ENCODE measurements at places on chromosomes 7 and 10.

DNA sequence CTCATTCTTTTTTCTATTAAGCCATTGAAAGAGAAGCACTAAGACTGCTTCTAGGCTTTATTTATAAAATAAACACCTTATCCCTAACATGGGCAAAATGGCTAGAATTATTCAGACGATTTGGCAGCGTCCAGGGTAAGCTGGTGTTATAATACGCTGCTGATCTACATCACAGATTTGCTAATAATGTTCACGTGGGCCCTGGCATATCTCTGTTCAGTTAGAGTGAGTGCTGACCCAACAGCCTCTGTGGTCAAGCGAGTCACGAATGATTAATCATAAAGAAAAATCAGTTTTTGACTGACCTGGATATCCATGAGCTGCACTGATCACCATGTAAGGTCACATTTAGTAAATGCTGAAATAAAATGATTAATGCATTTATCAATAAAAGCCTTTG, 28.4 kb upstream of the CBLL1 start:
- no peak for DNase-seq

DNA sequence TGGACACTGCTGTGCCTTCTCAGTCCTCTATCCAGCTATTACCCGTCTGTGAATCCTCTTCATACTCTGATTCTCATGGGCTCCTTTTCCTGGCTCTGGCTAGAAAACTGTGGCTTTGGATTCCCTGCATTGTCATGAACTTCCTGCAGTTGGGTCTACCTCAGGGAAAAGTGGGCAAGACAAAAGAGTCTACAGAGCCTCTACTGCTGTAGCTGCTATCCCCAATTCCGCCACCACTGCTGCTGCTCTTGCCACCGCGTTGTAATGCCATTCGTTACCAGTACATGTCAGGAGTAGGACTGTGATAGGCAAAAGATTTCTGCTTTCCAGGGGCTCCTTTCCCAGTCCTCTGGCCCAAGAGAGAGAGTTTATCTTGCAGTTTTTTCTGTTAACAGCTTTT, 23.9 kb upstream of the PPP1R17 start:
- DNase-seq: no peak

- DNase-seq: no peak
These were observed 20.1 kb downstream of the PPP1R17 start for GRCh38 chr7:31707089-31707488.

DNA sequence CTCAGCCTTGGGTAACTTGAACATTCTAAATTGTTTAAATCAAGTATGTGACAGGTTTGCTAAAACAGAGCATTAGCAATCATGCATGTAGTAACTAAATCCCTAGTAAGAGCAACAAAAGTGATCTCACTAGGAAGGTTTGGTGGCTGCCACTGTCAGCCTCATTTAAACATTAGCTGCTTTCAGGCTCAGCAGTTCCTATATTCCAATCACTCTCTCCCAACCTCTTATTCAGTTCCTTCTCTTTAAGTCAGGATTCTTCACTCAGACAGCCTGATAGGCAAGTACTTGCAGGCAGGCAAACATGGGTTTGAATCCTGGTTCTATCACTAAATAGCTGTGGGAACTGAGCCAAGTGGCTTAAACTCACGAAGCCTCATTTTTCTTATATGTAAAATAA, 3.6 kb downstream of the CREB3L2 start:
- DNase-seq: no peak

DNA sequence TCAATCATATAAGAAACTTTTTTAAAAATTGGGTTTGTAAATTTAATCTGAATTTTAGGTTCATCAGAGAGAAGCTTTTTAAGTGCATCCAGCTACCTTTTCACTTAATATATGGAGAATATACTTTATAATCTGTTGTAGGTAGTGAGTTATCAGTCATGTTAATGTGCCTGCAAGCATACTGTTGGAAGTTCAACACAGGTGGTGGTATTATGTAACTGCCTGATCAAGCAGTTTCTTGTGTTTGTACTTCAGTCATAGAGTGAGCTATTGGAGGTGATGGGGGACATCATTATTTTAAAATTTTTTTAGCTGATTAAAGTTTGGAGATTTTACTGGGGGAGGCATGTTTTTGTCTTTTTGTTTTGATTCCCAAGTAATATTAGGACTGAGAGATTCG, 2.5 kb downstream of the TNKS2 start:
- no peak for DNase-seq

GRCh38 chr10:126157189-126157588, 231.1 kb downstream of the ADAM12 start:
- no peak for DNase-seq

DNA sequence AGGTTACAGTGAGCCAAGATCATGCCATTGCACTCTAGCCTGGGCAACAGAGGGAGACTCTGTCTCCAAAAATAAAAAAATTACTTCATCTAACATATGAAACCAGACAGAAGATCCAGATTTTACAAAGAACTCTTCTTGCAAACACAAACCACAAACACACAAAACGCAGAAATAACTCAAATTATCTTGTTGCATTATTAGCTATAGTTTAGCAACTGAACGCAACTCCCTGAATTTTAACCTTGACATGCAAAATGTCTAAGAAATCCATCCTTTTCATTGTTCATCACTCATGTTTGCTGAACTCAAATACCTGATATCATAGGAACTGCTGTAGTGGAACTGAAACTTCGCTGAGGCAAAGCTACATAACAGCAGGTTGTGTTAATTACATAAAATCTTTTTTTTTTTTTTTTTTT, 64.1 kb downstream of the MICU1 start:
- DNase-seq: no peak

All from activated T-cell treated with anti-CD3 and anti-CD28 coated beads, Interleukin-2, amount 50 U/mL, for 24 hours (primary cell).